ENCODE measurements at places on chromosomes 13 and 19. TPM values are rescaled to one million over a fixed set of nuclear protein-coding genes. Genes with fewer than 3 reads are reported as not detected.
A peak's percentile ranks its signal among the peaks of the same experiment; 100 is the strongest.

GRCh38 chr13:32252812-32253438 lies 62.2 kb downstream of the ZAR1L start:
- no peak for DNase-seq

DNA sequence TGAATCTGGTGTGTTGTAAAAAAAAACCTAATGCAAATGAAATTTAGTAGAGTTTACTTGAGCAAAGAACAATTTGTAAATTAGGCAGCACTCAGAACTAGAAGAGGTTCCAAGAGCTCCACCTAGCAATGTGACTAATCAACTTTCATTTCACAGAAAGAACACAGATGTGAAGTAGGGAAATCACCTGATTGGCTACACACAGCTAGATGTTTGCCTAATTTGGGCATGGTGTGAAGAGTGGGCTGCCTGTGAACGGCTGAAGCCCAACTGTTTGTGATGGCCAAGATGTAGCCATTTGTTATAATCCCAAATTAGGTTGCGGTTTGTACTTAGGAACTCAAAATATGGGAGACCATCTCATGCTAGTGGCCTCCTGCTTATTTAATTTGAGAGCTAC lies 724.4 kb upstream of the SLITRK5 start:
- no peak for DNase-seq

Gene WDR87
- not detected for total RNA-seq

- no peak for DNase-seq
These were observed 16.2 kb upstream of the KATNAL1 start for GRCh38 chr13:30323524-30323923.

Gene DNAJB1
- 94.2 TPM for total RNA-seq

Gene ACTN4
- 335 TPM for total RNA-seq

Gene U2AF1L4
- 21.6 TPM for total RNA-seq

GRCh38 chr13:44259045-44260027 lies 114.3 kb upstream of the SERP2 start:
- no peak for DNase-seq

DNA sequence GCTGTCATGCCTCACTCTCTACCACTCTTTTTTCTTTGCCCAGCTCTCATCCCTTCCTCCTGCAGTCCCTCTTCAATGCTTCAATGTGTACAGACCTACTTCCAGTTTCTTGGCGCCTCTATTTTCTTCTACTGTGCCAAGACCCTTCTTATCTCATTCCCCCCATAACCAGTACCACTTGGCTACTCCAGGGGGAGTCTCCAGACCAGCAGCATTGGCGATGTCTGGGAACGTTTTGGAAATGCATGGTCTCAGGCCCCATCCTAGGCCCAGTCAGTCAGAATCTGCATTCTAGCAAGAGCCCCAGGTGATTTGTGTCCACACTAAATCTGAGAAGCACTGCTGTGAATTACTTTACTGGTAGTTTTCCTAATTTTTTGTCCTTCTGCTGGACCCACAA lies 198.2 kb downstream of the SLC7A1 start:
- DNase-seq: no peak

Gene SLAIN1
- total RNA-seq: 38.7 TPM

- DNase-seq: no peak
These were observed 11.6 kb upstream of the ZNF536 start for GRCh38 chr19:30360376-30361106.

DNA sequence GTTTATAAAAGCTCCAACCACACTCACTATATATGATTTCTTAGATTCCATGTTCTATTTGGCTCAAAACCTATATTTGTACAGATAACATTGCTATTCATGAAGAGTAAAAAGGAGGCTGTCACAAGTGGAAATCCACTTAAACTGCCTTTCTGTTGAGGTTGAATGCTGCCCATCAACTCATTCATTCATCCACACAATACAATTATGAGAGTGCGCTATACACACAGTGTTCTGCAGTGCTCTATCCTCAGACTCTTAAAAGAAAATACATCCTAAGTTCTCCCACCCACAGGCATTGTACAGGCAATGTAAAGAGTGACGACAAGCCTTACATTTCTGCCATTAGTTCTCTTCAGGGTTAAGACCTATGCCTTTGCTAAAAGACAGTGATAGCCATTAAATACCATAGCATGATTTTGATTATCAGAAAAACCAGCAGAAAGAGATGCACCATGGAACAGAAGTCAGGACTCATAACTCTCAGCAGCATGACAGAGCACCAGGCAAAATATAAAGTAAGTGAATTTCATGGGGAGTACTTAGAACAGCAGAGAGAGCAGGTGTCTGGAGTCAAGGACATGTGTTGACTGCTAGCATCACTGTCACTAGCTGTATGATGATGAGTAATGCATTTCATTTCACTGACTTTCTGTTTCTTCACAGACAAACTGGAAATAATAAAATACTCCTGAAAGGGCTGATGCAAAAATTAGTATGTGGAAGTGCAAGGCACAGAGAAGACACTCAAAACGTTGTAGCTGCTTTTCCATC lies 218.0 kb downstream of the RBM26 start:
- DNase-seq: no peak

DNA sequence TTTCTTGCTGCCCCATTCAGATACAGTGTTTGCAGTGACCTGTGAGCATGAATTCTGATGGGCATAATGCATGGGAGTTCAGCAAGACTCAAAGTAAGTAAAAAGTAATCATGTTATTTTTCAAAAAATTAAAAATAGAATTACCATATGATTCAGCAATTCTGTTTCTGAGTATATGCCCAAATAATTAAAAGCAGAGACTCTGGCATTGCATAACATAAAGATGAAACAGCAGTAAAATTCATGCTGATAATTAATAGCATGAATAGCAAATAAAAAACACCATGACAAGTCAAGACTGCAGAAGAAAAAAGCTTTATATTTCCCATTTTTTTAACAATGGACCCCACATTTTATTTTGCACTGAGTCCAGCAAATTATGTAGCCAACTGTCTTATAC lies 21.3 kb downstream of the RNF6 start:
- no peak for DNase-seq

GRCh38 chr19:28425046-28425931 lies 787.7 kb downstream of the UQCRFS1 start:
- DNase-seq: no peak

GRCh38 chr19:3188627-3189596 lies 3.2 kb downstream of the NCLN start:
- DNase-seq: no peak

- DNase-seq: no peak
These were observed 7.9 kb upstream of the ZNF626 start for GRCh38 chr19:20669263-20669662.

Gene PBX4
- 7.7 TPM for total RNA-seq

Gene IGSF23
- not detected for total RNA-seq

GRCh38 chr19:31269425-31270127 lies 79.7 kb downstream of the TSHZ3 start:
- no peak for DNase-seq

DNA sequence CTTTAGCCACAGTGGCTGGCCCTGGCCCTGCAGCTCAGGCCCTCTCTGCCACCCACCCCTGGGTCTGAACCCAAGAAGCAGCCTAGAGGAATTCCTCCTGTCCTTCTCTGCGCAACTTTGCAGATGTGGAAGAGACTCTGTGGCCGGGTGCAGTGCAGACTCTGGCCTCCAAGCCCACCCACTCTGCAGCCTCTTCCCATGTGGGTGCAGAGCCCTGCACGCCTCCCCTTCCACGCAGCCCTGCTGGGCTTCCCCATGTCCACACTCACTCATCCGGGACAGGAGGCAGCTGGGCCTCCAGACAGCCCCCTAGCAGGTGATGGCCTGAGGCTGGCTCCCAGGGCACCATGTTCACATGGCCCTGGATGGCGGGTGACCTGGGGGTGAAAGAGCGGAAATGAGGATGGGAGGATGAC lies 2.5 kb downstream of the TEX29 start:
- DNase-seq: no peak

Gene ZNF296
- 1.2 TPM for total RNA-seq

Gene CEACAM6
- not detected for total RNA-seq

- DNase-seq: no peak
These were observed 6.7 kb downstream of the TMTC4 start for GRCh38 chr13:100667894-100668293.

DNA sequence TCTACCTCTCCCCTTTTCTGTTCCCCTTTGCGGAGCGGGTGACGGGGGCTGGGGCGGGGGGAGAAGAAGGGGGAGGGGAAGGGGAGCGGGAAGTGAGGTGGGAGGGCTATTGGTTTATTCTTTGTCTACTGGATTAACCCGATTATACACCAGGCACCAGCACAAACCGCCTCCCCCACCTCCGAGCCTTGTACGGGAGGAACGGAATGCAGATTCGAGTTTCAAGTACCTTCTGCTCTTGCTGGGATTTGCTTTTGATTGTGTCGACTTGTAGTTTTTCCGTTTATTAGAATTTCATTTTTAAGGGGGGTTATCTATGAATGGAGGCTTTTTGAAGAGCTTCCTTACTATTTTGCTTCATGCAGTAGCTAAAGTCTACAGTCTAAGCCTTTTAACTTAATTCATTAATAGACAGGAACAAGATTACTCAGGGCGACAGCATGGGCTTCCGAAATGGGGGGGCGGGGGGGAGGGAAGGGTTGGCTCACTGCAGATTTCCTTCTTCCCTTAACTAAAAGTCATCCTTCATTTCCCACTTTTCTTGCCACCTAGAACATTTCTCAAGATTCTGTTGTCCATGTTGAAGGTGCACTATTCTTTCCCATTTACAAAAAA lies 937 bp upstream of the SPRY2 start:
- peak; percentile 50 for DNase-seq

DNA sequence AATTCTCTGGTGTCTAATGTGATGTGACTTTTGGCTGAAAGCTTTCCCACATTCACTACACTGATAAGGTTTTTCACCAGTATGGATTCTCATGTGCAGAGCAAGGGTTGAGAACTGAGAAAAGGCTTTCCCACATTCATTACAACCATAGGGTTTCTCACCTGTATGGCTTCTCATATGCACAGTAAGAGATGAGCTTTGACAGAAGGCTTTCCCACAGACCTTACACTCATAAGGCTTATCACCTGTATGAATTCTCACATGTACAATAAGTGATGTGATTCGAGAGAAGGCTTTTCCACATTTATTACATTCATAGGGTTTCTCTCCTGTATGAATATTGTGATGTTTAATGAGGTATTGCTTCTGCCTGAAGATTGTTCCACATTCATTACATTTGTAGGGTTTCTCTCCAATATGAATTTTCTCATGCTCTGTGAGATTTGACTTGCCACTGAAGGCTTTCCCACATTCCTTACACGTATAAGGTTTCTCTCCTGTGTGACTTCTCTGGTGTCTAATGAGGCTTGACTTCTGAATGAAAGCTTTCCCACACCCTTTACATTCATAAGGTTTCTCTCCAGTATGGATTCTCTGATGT lies 14.0 kb downstream of the ZNF260 start:
- DNase-seq: no peak

Gene ANKLE1
- total RNA-seq: 4.9 TPM

- no peak for DNase-seq
These were observed 69.9 kb downstream of the CACNA1A start for GRCh38 chr19:13436352-13436751.

DNA sequence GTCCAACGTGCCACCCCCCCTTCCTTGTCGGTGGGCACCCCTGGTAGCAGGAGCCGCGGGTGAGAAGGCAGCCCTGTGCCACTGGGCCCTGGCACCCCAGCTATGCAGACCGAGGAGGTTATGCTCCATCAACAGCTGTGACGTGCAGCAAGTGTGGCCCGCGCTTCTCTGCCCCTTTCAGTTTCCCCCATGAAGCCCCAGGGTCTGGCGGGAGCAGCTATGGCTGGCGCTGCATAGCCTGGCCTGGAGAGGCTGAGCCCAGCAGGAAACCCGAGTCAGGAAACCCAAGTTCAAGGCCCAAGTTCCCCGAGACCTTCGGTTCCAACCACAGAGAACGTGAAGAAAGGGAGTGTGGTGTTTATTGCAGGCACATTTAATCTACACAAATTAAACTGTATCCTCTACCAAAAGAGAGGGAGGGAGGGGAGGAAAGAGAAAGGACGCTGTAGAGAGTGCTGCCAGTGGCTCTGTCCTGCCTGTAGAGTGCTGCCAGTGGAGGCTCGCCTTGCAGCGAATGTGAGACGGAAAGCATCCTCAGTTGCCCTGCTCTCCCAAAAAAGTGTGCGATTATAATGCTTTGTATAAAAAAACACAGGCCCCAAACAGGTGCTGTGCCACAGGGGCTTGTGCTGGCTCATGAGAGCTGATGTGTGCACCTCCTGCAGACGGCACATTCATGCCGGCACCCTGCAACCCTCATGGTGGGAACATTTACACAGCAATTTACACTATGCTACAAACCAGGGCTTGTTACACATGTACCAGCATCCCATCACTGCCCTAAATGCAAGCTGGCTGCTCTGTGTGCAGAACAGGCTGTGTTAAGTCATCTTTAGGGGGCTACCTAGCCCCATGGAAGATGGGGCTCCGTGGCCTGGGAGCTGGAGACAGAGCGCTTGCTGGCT lies 16.3 kb downstream of the POP4 start:
- no peak for DNase-seq

- DNase-seq: no peak
These were observed 197.7 kb downstream of the KATNAL1 start for GRCh38 chr13:30109471-30110135.

- no peak for DNase-seq
These were observed 45.3 kb downstream of the CDK8 start for GRCh38 chr13:26299168-26299750.

GRCh38 chr19:32349724-32350470 lies 4.5 kb downstream of the ZNF507 start:
- no peak for DNase-seq

Gene ZNF345
- total RNA-seq: 8.7 TPM

Gene ADM5
- total RNA-seq: 11.8 TPM

Gene CNMD
- 2.8 TPM for total RNA-seq

Gene LENG8
- total RNA-seq: 157 TPM

Gene DIRAS1
- total RNA-seq: 19.9 TPM

GRCh38 chr13:46881621-46882020 lies 15.2 kb downstream of the HTR2A start:
- DNase-seq: no peak

Gene SPART
- 70.6 TPM for total RNA-seq

Gene NKPD1
- 0.39 TPM for total RNA-seq

Gene HPN
- total RNA-seq: 0.27 TPM

DNA sequence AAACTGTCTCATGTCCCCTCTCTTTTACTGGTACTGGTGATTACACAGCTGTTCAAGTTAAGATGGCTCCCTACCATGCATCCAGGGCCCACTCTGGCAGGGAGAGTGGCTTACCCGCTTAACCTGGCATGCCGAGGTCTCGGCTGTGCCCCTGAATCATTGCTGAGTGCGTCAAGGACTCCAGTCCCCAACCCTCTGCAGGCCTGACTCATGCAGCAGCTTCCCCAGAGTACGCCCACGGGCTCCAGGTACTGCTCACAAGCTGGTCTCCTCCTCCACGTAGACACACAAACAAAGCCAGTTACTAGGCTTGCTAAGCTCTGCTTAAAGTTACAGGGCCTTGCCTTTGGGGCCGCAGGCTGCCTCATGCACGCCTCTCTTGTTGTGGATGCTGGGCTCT lies 447.4 kb downstream of the COG6 start:
- DNase-seq: no peak

Gene SIGLEC12
- total RNA-seq: not detected

Gene CCNA1
- total RNA-seq: 0.25 TPM

All from neural crest cell (in vitro differentiated cells).